Activated T-cell treated with anti-CD3 and anti-CD28 coated beads for 48 hours (primary cell): ENCODE measurements at places on chromosomes 7 and 10.

GRCh38 chr10:91700273-91700672 lies 67.4 kb upstream of the PPP1R3C start:
- DNase-seq = no peak

GRCh38 chr10:22593636-22594198 lies 120.7 kb downstream of the PIP4K2A start:
- no peak for DNase-seq

GRCh38 chr10:128326251-128326650 lies 200.0 kb upstream of the MKI67 start:
- DNase-seq = no peak

- no peak for DNase-seq
Measured at GRCh38 chr7:102287981-102288278, 1.3 kb downstream of the SH2B2 start.

DNA sequence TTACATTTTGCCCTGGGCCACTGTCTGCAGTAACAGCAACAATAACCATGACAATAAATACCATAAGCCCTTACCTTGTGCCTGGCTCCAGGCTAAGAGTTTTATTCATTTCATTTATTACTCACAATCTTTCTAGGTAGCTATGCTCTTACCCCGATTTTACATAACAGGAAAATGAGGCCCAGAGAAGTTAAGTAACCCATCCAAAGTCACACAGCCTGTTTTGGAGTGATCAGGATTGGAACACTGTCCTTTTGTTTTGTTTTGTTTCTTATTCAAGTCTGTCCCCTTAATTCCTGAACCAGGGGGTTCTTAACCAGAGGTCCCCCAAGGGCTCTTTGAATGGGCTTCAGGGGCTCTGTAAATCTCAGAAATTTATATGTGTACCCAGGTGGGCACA lies 4.2 kb upstream of the LBX1 start:
- no peak for DNase-seq

DNA sequence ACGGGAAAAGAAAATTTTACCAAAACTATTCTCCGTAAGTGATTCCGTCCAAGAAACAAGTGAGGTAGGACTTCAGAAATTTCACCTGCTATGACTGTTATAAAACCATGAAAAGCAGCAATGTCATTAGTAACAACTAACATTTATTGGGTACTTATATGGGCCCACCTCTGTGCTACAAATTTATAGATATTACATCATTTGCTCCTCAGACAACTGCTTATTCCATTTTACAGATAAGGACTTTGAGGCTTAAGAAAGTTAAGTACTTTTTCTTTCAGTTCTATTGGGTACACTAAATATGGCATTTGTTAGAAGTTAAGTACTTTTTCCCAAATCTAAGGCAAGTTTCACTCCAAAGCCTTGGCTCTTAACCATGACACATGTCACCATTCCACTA lies 36.3 kb downstream of the HACD1 start:
- no peak for DNase-seq

GRCh38 chr10:62893036-62893435 lies 76.9 kb upstream of the EGR2 start:
- DNase-seq = no peak

DNA sequence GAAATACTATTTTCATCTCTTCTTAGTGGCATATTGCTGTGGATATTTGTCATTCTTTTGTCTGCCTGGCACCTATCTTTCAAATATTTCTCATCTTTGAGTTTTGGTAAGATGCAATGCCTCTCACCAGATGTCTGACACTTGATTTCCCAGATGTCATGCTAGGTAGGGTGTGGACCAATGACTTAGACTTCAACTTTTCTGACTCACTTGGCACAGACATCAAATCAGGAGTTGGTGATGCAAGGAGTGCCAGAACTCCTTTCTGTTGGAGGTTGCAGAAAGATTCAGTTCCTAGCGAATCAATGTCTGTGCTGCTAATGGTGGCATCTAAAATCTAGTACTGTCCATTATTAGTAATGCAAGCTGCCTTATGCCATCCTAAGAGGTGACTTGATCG lies 216.9 kb upstream of the FERD3L start:
- DNase-seq = no peak

- no peak for DNase-seq
Measured at GRCh38 chr10:47410271-47410670, 26.2 kb upstream of the ZNF488 start.

GRCh38 chr10:128871671-128872231 lies 595.3 kb upstream of the MGMT start:
- DNase-seq = no peak

DNA sequence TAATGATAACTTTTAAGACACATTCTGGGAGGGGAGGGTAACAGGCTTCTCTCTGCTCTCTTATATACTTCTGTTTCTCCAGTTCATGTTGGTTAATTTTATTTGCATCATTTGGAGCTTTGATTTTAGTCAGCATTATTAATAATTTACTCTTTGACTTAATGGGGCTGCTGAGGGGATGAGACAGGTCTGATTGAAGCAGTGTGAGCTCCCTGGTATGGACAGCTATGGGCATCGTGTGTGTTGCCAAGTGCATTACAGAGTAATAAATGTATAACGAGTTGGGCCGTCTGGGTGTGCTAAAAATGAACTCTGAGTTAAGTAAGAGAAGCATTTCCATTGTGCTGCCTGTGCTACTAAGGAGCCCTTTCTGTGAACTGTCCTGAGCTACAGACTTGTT lies 31.7 kb upstream of the IKZF1 start:
- DNase-seq = no peak

DNA sequence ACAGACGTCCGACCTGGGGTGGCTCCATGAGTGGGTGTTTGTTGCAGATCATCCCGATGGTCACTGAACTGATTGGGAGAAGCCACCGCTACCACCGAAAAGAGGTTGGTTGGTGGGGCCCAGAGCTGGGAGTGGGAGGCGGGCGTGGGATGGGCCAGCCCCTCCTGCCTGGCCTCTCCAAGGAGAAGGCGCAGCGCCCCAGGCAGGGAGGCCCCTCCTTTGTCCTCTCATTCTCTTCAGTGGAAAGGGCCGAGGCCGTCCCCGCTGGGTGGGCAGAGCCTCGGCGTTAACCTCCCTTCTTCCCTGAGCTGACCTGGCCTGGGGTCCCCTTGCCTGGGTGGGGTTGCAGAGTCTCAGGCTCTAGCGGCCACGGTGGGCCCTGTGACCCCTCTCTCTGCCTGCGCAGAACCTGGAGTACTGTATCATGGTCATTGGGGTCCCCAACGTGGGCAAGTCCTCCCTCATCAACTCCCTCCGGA lies 5.2 kb downstream of the MTG1 start:
- DNase-seq = no peak

DNA sequence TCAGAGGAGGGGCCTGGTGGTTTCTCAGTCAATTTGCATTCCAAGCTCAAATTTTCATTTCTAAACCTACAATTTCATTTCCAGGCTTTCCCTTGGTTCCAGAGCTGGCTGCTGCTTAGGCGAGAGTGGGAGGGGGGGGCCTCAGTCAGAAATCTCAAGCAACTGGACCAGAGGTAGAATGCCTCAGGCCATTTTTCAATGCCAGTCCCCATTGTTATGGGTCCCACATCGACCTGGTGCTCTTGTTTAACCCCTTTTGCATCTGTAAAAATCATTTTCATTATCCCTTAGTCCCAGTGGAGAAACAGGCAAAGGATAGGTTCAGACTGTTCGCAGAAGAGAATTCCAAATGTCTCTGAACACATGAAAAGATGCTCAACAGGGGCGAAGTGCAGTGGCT lies 13.5 kb upstream of the BAG3 start:
- no peak for DNase-seq

DNA sequence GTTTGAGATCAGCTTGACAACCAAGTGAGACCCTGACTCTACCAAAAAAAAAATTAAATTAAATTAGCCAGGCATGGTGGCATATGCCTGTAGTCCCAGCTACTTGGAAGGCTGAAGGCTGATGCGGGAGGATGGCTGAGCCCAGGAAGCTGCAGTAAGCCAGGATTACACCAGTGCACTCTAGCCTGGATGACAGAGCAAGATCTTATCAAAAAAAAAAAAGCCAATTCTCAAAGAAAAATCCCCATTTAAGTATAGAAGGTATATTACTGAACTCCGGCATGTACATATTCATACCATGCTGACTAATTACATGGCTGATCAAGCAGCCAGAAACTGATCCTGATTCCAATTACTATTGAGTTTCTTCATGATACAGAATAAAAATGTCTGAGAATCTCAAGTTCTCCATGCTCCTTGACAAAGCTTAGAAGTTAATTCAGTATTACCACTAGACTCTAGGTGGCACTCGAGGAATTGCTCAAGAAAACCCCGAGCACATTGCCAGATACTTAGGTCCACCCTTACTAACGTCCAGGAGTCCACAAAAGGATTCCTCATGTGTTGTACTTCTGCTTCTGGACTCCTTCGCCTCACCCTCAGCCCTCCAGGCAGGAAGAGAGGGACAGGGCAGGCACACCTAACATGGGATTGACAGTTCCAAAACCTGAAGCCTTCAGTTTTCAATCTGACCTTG lies 148.9 kb downstream of the PARD3 start:
- no peak for DNase-seq

- no peak for DNase-seq
Measured at GRCh38 chr10:13973742-13974141, 357.0 kb downstream of the FRMD4A start.

DNA sequence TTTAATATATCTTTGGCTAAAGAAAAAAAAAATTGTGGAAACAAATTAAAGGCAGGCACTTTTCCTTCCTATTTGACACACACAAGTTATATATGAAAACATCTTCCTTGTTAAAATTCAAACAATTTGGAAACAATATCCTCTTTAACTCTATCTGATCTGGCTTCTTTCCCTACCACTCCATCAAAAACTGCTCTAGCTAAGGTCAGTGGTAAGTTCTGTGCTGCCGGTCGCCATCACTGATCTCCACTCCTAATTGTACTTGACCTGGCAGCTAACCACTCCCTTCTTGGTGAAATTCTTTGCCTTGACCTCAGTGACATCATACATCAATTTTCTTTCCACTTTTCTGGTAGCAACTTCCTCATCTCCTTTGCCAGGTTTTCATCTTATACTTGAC lies 47.9 kb upstream of the MRLN start:
- DNase-seq = no peak

GRCh38 chr10:131690805-131691239 lies 210.0 kb upstream of the PPP2R2D start:
- DNase-seq = no peak

- no peak for DNase-seq
Measured at GRCh38 chr7:101666741-101667140, 37.6 kb upstream of the MYL10 start.

GRCh38 chr10:15775513-15775912 lies 55.8 kb upstream of the ITGA8 start:
- no peak for DNase-seq

- no peak for DNase-seq
Measured at GRCh38 chr10:124579011-124579399, 117.4 kb downstream of the LHPP start.

- DNase-seq = no peak
Measured at GRCh38 chr10:100008142-100008522, 1.6 kb downstream of the DNMBP start.

- DNase-seq = no peak
Measured at GRCh38 chr10:93445978-93446720, 36.0 kb downstream of the MYOF start.

- no peak for DNase-seq
Measured at GRCh38 chr10:12602521-12602920, 253.2 kb downstream of the CAMK1D start.

GRCh38 chr10:97575127-97575668 lies 2.6 kb downstream of the ANKRD2 start:
- no peak for DNase-seq

- DNase-seq = no peak
Measured at GRCh38 chr7:73976761-73977618, 51.0 kb upstream of the ELN start.

GRCh38 chr10:35126062-35126529 lies 550 bp upstream of the CREM start:
- no peak for DNase-seq

DNA sequence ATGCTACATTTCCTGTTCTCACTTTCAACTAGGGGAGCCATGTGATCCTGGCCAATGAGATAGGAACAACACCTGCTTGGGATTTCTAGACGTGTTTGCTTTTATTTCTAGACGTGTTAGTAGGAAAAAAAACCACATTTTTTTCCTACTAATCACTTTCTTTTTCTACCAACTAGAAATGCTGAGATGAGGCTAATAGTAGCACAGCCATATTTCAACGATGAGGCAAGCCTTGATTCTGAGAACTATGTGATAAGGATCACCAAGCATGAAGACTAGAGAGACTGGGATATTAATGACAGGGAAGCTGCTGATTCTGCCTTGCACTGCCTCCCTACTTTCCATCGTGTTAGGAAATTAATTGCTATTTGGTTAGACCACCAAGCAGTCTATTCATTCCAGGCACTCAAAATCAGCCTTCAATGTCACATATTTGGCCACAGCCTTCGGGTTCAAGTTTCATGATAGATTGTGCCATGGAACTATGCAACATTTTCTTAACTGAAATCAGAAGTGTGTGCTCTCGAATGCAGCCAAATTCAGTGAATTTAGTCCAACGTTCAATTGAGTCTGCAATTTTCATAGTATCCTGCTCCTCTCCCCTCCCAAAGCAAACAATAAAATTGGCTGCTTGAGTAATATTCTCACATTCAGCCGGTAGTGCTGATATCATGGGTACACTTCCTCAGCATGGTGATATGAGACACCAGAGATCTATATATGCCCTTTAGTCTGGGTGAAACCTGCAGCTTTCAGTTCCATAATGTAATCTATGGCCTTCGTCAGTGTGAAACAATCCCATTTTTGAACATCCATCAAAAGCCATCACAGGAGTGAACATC lies 98.1 kb downstream of the GPR37 start:
- no peak for DNase-seq

- DNase-seq = no peak
Measured at GRCh38 chr7:105911961-105912575, 35.7 kb upstream of the ATXN7L1 start.

GRCh38 chr10:112330162-112330561 lies 43.8 kb upstream of the ACSL5 start:
- DNase-seq = no peak

DNA sequence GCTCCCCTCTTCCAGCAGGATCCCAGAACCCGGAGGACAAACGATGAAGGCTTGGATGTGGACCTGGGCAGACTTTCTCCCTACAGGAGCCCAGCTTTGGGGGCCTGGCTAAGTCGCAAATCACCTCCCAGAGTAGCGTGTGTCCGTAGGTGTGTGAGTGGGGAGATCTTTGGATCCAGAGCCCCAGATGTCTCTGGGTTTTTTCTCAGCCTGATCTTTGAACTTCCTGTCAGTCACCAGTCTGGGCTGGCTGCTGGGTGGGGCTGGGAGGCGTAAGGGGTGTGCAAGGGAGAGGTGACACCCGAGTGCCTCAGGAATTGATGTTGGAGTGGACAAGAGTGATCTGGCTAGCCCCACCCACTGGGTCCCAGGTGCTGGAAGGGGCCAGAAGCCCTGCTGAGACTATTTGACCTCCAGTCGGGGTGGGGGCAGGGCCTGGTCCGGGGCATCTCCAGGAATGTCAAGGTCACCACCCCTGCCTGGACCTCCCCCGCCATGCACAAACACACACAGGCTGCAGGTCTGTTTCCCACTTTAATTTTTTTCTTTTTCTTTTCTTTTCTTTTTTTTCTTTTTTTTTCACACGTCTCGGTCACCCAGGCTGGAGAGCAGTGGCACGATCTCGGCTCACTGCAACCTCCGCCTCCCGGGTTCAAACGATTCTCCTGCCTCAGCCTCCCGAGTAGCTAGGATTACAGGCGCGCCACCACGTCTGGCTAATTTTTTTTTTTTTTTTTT lies at the start of gene MOGAT3:
Gene MOGAT3 (minus strand): TSS at position 175 of the 738 bp plus-strand sequence. CDS start 182 bp downstream, outside the sequence.
- DNase-seq = no peak

- no peak for DNase-seq
Measured at GRCh38 chr10:6072215-6072934, 10.2 kb upstream of the IL2RA start.

GRCh38 chr10:62057359-62057758 lies 155.9 kb downstream of the ARID5B start:
- DNase-seq = no peak
